ENCODE measurements at places on chromosomes 1 and 21.

GRCh38 chr1:198598796-198599321, 40.0 kb upstream of the PTPRC start:
- no peak for DNase-seq

DNA sequence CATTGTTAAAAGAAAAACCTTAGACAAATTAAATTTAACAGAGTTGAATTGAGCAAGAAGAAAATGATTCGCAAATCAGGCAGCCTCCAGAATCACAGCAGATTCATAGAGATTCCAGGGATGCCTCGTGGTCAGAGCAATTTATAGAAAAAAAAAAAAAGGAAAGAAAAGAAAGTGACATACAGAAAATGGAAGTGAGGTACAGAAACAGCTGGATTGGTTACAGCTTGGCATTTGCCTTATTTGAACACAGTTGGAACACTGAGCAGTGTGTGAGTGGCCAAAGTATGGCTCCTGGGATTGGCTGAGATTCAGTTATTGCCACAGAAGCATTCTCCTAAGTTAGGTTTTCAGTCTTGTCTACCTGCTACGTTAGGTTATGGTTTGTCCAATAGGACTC, 9.1 kb upstream of the C21orf91 start:
- no peak for DNase-seq

- DNase-seq, result no peak
Observed at GRCh38 chr1:169782596-169782995, 12.1 kb downstream of the METTL18 start.

GRCh38 chr1:37741662-37742061, 23.3 kb downstream of the EPHA10 start:
- no peak for DNase-seq

DNA sequence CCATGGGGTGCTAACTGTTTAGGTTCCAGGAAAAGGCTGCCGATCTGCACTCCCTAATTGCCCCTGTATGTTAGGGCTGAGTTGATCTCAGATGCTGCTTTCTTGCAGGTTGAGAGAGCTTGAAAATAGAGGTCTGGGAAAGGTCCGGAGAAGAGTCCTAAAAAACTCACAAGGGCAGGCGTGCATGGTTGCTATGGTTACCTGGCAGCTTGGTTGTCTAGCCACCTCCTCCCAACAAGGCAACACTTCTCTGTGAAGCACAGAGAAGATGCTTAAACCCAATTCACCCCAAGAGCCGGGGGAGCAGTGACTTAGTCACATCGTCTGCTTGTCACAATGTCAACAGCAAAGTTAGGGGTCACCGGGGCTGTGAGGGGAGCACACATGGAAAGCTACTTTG, 31.0 kb upstream of the LRRC52 start:
- no peak for DNase-seq
